Activated CD8-positive, alpha-beta T cell treated with anti-CD3 and anti-CD28 coated beads for 36 hours (primary cell): ENCODE measurements at places on chromosomes 4 and X.

GRCh38 chr4:27316176-27316575 is 455.5 kb downstream of the STIM2 start:
- H3K4me3 ChIP-seq = no peak overlapping the region
- no peak for DNase-seq
- H3K4me1 ChIP-seq = no peaks in the 10 kb centered on the region

- H3K4me1 ChIP-seq = no peaks in the 10 kb centered on the region
- no peak overlapping the region for H3K4me3 ChIP-seq
- H3K27ac ChIP-seq = no peak overlapping the region
- DNase-seq = no peak
- H3K27me3 ChIP-seq = no peaks in the 10 kb centered on the region
These were observed 34.3 kb downstream of the MTM1 start for GRCh38 chrX:150602743-150603142.

DNA sequence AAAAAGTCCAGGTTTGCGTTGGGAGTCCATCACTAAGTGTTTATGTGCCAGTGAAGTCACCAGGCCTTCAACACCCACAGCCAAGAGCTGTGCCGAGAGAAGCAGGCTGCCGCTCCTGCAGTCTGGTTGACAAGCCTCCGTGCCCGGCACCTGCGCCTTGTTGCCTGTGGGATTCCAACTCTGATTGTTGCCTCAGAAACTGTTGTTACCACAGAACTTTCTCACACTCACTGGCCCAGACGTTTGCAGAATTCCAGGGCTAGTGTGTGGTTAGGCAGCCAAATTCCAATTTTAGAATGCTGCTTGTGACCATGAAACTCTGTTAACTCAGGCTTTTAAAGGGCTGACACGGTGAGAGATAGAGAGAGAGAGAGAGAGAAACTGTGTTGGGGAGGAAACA is 119.5 kb upstream of the LIMCH1 start:
- peaks cover 7% of the 10 kb centered on the region for H3K27me3 ChIP-seq
- no peaks in the 10 kb centered on the region for H3K4me1 ChIP-seq
- H3K27ac ChIP-seq = no peak overlapping the region
- H3K36me3 ChIP-seq = no peaks in the 10 kb centered on the region
- DNase-seq = no peak

DNA sequence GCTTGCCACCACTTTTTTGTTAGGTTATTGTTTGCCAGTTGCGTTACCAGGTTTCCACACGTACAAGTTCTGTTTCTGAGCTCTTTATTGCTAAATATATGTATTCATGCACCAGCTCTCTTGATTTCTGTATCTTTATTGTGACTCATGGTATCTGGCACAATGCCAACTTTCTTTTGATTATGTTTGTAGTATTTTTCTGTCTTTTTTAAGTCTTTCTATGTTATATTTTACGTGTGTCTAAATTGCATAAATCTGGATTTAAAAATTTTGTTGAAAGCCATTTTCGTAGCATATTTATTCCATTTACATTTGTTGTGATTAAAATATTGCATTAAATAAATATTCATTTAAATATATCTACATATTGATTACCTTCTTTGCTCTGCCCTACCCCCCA is 73.8 kb downstream of the KDM6A start:
- H3K4me3 ChIP-seq = no peak overlapping the region
- no peaks in the 10 kb centered on the region for H3K27me3 ChIP-seq
- DNase-seq = no peak
- H3K36me3 ChIP-seq = peaks cover 7% of the 10 kb centered on the region
- peaks cover 25% of the 10 kb centered on the region for H3K4me1 ChIP-seq
- H3K27ac ChIP-seq = no peak overlapping the region

DNA sequence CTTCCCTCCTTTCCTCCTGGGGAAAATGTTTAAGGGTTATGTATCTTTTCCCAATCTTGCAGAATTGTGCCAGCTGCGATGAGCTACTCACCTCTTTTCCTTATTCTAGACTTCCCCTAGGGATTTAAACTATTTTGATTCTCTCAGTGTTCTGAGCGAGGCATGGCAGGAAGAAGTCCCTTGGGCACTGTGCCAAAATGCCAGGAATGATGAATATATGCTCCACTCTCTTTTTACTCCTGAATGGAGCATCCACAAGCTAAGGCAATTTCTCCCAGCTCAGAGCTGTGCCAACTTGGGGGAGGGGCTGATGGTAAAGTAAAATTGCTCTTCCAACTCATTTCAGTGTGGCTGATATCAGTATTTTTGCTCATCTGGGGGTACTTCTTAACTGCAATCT is 4.0 kb upstream of the C4orf17 start:
- H3K4me1 ChIP-seq = peaks cover 47% of the 10 kb centered on the region
- H3K27me3 ChIP-seq = no peaks in the 10 kb centered on the region
- H3K4me3 ChIP-seq = no peak overlapping the region

- H3K27me3 ChIP-seq = no peaks in the 10 kb centered on the region
- no peaks in the 10 kb centered on the region for H3K36me3 ChIP-seq
- H3K4me1 ChIP-seq = no peaks in the 10 kb centered on the region
- H3K27ac ChIP-seq = no peak overlapping the region
These were observed 38.8 kb downstream of the SLC34A2 start for GRCh38 chr4:25694466-25694865.
